Stimulated activated CD4-positive, alpha-beta T cell treated with anti-CD3 and anti-CD28 coated beads, Interleukin-4, amount 100 ng/mL, for 24 hours (primary cell): ENCODE measurements at places on chromosomes 1 and 21.

DNA sequence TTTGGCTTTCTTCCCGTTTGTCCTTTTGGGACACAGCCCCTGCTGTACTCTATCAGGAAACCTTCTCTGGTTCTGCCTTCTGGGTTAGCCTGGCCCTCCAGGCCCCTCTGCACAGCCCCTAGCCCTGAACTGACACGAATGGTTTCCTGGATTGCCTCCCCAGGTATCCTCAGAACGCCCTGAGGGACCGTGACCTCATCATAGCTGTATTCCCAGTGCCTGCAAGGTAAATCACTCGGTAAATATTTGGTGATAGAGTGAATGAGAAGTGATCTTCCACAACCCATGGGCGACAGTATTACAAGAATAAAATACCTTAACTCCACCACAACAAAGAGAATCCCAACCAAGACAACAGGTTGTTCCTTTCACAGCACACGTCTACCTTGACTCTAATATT lies 637.2 kb downstream of the SMYD3 start:
- no peak for DNase-seq

- DNase-seq, result no peak
Observed at GRCh38 chr1:197677752-197678295, 97.5 kb downstream of the DENND1B start.

DNA sequence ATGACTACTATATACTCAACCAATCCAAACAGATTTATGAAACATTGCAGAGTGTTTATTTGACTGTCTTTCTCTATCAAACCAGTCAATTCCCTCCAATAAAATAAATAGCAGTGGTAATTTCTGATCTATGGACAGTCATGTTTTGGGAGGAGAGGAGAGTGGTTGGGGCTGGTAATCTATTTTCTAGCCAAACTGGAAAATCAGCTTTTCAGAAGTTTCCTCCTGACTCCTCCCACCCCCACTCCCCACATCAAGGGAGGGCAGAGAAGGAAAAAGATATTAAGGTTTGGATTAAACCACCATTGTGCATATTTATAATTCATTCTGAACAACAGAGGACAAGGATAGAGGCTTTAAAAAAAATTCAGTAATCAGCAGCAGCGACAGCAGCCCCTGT lies 69.4 kb upstream of the SOX13 start:
- DNase-seq, result no peak

GRCh38 chr1:69455718-69456117 lies 112.0 kb upstream of the LRRC7 start:
- DNase-seq, result no peak

DNA sequence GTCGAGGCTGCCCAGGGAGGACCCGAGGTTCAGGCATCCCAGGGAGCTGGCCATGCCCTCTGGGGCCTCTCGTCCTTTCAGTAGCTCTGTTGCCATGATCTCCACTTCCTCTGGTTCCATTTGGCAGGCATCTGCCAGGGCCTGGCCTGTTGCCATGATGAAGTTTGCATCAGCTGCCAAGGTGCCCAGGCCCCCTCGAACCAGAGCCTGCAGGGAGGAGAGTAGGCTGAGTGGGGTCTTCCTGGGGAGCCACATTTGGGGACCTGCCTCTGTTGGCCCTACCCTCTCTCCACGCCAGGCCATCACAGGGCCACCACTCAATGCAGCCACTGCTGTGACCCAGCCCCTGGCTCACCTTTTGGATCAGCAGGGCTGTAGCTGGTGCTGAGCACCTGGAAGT lies 16.4 kb upstream of the KIF21B start:
- DNase-seq, result no peak

GRCh38 chr1:53657531-53657805 lies 81.5 kb downstream of the GLIS1 start:
- no peak for DNase-seq

DNA sequence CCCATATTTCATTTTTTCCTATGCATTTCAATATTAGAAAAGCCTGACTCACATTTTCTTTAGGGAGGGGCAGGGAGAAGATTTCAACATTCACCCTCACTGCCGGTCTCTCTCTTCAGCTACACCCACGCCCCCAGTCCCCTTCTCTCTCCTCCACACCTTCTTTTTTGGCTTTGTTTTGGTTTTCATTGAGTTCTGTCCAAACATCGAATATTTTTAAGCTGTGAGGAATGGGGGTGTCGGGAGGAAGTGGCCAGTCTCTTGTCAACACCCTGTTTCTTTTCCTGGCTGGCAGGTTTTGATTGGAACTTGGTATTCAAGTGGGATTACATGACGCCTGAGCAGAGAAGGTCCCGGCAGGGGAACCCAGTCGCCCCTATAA lies 177.3 kb downstream of the PGBD5 start:
- no peak for DNase-seq
